ENCODE measurements at places on chromosomes 1 and 21. TPM values are rescaled to one million over a fixed set of nuclear protein-coding genes. Genes with fewer than 3 reads are reported as not detected.
A peak's percentile ranks its signal among the peaks of the same experiment; 100 is the strongest.

GRCh38 chr1:167747988-167748387 lies 26.2 kb downstream of the MPZL1 start:
- no peak overlapping the region for H3K4me3 ChIP-seq
- DNase-seq: no peak
- no peaks in the 10 kb centered on the region for H3K27me3 ChIP-seq
- no peak overlapping the region for H3K27ac ChIP-seq
- peaks cover 74% of the 10 kb centered on the region for H3K4me1 ChIP-seq
- H3K36me3 ChIP-seq: no peaks in the 10 kb centered on the region

GRCh38 chr1:12434174-12434573 lies 183.8 kb downstream of the DHRS3 start:
- no peak overlapping the region for H3K4me3 ChIP-seq
- no peaks in the 10 kb centered on the region for H3K36me3 ChIP-seq
- H3K4me1 ChIP-seq: peaks cover 53% of the 10 kb centered on the region
- DNase-seq: peak; percentile 81
- H3K27me3 ChIP-seq: no peaks in the 10 kb centered on the region
- peak overlapping the region; percentile 11 for H3K27ac ChIP-seq

DNA sequence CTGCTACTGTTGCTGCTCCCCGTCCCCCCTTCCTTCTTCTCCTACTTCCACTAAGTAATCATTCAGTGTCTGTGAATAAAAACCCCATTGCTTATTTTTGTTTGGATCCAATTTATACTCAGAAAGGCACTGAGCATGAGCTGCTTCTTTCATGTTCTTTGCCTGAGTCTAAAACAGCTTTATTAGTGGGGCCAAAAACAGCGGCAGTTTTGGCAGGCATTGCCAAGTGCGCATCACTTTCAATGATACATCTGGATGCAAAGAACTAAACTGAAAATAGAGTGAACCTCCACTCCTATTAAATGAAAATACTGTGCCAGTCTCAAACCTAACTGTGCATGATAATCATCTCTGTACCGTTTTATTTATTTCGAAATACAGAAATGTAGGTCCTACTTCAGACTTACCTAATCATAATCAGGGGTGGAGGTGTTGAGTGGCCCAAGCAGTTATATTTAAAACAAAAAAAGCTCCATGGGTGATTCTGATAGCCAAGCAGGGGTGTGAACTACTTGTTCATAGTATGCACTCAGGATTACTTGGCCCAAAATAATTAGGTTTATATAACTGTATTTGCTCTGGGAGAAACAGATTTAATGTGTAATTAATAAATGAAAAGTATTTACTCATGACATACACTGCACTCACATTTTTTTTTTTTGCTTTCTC lies 48.4 kb downstream of the NEK7 start:
- peaks cover 64% of the 10 kb centered on the region for H3K4me1 ChIP-seq
- peak; percentile 23 for DNase-seq
- H3K4me3 ChIP-seq: no peak overlapping the region
- H3K27me3 ChIP-seq: no peaks in the 10 kb centered on the region
- peaks cover 5% of the 10 kb centered on the region for H3K36me3 ChIP-seq

GRCh38 chr1:50986653-50987052 lies 16.6 kb downstream of the CDKN2C start:
- no peak overlapping the region for H3K27ac ChIP-seq
- no peaks in the 10 kb centered on the region for H3K36me3 ChIP-seq
- DNase-seq: no peak
- H3K27me3 ChIP-seq: no peaks in the 10 kb centered on the region
- H3K4me1 ChIP-seq: peaks cover 10% of the 10 kb centered on the region
- H3K4me3 ChIP-seq: no peak overlapping the region

- DNase-seq: no peak
- no peak overlapping the region for H3K27ac ChIP-seq
- no peaks in the 10 kb centered on the region for H3K4me1 ChIP-seq
- H3K36me3 ChIP-seq: no peaks in the 10 kb centered on the region
- no peak overlapping the region for H3K4me3 ChIP-seq
- peaks cover 13% of the 10 kb centered on the region for H3K27me3 ChIP-seq
These were observed 10.6 kb downstream of the CACNA1E start for GRCh38 chr1:181493885-181494284.

DNA sequence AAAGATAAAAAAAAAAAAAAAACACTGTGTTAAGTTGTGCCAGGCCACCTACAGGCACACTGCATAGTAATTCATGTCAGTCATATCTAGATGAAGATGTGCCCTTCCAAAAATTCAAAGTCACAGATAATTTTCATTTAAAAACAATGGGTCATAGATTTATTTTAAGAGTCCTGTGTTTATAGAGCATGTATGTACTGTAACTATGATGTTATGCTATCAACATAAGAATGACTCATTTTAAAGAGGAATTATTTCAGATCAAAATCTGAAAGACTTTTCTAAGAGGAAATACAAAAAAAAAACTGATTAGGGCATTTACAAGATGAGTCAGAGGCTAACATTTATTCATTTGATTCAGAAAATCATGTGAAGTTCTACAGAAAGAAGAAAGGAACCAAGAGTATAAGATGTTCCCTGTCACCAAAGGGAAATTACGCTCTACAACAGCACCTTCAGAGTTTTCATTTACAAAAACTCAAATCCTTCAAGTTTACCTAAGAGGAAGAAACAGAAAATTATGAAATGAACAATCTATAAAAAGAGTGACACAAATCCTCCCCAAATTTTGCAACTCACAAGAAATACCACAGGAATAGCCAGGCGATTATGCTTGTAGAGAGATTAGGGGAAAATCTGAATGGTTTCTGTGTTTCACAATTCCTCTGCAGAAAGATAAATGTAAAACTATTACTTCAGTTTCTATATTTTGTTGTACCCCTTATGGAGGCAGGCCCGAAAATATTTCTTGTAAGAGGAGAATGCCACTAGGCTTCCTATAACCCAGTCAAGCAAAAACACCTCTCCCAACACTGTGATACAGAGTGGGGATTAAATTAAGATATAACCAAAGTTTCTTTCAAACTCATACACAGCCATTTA lies 13.8 kb downstream of the TP53BP2 start:
- H3K27ac ChIP-seq: peak overlapping the region; percentile 86
- DNase-seq: peak; percentile 84
- H3K4me1 ChIP-seq: peaks cover 44% of the 10 kb centered on the region
- no peaks in the 10 kb centered on the region for H3K27me3 ChIP-seq
- H3K36me3 ChIP-seq: no peaks in the 10 kb centered on the region

DNA sequence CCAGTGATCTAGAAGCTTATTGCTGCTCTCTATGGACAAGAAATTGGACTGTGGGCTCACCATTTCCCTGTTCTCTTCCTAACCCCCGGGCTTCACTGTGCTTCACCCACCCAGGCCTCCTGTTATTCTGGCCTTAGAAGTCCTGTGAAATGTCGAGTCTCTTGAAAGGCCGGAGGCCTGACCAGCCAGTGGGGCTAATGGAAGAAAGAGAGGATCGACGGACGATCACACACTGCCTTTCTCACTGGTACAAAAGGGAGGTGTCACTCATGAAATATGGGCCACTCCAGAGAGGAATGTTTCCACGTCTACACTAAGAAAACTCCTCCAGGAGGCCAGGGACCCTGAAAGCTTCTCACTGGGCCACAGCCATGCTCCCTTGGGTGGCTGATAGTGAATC lies 36.1 kb downstream of the CACNA1S start:
- H3K27me3 ChIP-seq: peaks cover 29% of the 10 kb centered on the region
- H3K27ac ChIP-seq: no peak overlapping the region
- no peaks in the 10 kb centered on the region for H3K36me3 ChIP-seq
- H3K4me1 ChIP-seq: no peaks in the 10 kb centered on the region
- no peak overlapping the region for H3K4me3 ChIP-seq

DNA sequence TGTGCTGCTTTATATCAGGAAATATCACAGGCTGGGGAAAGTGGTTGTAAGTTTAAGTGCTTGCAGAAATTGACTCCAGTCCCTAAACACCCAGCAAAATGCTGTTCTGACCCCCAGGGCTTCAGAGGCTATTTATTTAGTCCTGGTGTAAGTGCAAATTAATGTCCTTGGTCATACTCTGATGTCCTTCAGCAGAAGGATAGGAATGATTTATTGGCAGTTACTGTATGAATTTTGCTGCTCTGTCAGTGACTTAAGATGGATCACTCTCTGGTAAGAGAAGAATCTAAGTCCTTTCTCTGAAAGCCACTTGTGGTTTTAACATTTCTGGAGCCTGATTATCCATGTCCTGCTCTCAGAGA lies 21.9 kb downstream of the FAM20B start:
- peaks cover 13% of the 10 kb centered on the region for H3K4me1 ChIP-seq
- H3K36me3 ChIP-seq: 0 out of 2 replicates have a peak, but pooled peaks cover 6% of the 10 kb centered on the region
- no peak overlapping the region for H3K27ac ChIP-seq

DNA sequence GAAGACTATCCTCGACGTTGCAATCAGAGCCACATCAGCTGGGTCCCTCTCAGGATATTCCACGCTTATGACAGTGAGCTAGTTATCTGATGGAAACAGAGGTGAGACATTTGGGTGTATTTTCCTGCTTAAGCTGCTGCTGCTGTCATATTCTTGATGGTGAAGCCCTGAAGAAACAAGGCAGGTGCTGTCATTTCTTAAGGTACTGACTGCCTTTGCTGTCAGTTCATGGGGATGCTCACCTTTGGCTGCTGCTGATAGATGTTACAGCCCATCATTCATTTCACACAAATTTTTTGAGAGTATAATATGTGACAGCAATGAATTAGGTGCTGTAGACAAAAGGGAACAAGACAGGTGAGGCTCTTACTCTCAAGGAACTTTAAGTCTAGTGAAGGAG lies 577.4 kb downstream of the LMO4 start:
- H3K4me1 ChIP-seq: no peaks in the 10 kb centered on the region
- no peak overlapping the region for H3K4me3 ChIP-seq
- no peak for DNase-seq
- no peaks in the 10 kb centered on the region for H3K36me3 ChIP-seq

DNA sequence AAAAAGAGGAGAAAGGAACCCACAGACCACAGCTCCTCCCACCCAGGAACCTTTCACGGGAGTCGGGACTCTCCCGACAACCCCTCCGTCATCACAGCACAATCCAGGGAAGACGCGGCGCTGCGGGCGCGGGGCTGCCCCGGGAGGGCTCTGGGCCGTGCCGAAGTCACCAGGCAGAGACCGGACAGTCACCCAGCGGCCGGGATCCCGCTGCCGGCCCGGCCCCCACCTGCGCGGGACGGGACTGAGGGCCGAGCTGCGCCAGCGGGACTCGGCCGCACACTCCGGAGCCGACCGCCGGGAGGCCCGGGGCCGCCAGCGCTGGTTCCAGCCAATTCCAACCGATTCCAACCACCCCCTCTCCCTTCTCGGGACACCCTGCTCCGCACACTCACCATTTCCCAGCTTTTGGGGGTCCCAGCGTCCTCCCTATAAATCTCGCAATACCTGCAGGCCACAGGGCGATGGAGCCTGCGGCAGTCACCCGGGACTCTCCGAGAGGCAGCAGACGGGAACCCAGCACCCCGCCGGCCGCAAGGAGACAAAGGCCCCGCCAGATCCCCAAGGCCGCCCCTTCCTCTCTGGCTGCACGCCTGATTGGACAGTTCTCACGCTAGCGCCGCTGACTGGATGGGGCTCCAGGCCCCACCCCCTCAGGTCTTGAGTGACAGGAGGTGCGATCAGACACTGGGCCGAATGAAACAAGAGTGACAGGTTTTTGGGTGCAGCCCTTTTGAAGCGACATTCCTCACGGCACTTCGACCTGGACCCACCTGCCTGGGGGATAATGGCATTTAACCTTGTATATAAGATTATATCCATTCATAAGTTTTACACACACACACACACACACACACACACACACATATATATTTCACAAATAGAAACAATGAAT lies at the start of gene ZNF695:
ZNF695 (minus strand) TSS at position 547 of the 895 bp plus-strand sequence; CDS start at position 398, 149 bp downstream.
- peak; percentile 95 for DNase-seq
- no peaks in the 10 kb centered on the region for H3K4me1 ChIP-seq
- no peaks in the 10 kb centered on the region for H3K27me3 ChIP-seq
- H3K36me3 ChIP-seq: no peaks in the 10 kb centered on the region
- peak within 1 kb of the TSS; percentile 46 for H3K27ac ChIP-seq
- peak within 1 kb of the TSS; percentile 95 for H3K4me3 ChIP-seq

GRCh38 chr1:63617450-63617849 lies 24.2 kb downstream of the PGM1 start:
- no peaks in the 10 kb centered on the region for H3K27me3 ChIP-seq
- no peaks in the 10 kb centered on the region for H3K36me3 ChIP-seq
- H3K4me1 ChIP-seq: peaks cover 19% of the 10 kb centered on the region
- H3K4me3 ChIP-seq: no peak overlapping the region
- H3K27ac ChIP-seq: no peak overlapping the region
- no peak for DNase-seq

GRCh38 chr1:70495370-70495769 lies 84.3 kb downstream of the CTH start:
- H3K36me3 ChIP-seq: no peaks in the 10 kb centered on the region
- no peak overlapping the region for H3K4me3 ChIP-seq
- H3K4me1 ChIP-seq: no peaks in the 10 kb centered on the region
- H3K27ac ChIP-seq: no peak overlapping the region

The FAM131C gene
- 0.97 TPM for total RNA-seq

The KDF1 gene
- total RNA-seq: not detected
